ENCODE measurements at places on chromosomes 1 and 21.

- DNase-seq = no peak
These were observed 44.0 kb downstream of the LYST start for GRCh38 chr1:235822685-235823084.

- no peak for DNase-seq
These were observed 23.3 kb upstream of the SRSF10 start for GRCh38 chr1:24003331-24003972.

DNA sequence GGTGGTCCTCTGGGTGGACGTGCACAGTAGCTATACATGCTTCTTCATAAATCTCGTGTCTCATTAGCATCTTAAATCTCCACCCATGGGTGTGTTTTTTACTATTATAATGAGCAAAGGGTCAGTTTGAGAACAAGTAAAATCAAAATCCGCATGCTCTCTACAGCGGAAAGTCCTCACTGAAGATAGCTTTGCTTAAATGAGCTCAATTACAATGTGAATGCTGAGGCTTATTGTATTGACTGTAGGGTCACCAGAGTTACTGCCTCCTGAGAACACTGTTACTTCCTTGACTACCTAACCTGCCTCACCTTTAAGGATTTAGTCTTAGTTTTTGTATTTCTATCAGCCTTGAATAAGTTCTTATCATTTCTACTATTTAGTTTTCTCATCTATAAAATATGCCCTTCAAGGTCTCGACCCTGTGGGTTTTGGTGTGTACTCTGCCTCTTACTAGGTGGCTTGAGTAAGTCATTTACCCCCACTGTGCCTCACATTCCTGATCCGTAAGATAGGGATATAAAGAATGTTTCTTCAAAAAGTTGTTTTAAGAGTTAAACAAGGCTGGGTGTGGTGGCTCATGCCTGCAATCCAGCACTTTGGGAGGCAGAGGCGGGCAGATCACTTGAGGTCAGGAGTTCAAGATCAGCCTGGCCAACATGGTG is 7.9 kb downstream of the SLAMF7 start:
- DNase-seq = no peak

- DNase-seq = peak; percentile 47
These were observed 21.6 kb upstream of the POFUT2 start for GRCh38 chr21:45309069-45309986.

DNA sequence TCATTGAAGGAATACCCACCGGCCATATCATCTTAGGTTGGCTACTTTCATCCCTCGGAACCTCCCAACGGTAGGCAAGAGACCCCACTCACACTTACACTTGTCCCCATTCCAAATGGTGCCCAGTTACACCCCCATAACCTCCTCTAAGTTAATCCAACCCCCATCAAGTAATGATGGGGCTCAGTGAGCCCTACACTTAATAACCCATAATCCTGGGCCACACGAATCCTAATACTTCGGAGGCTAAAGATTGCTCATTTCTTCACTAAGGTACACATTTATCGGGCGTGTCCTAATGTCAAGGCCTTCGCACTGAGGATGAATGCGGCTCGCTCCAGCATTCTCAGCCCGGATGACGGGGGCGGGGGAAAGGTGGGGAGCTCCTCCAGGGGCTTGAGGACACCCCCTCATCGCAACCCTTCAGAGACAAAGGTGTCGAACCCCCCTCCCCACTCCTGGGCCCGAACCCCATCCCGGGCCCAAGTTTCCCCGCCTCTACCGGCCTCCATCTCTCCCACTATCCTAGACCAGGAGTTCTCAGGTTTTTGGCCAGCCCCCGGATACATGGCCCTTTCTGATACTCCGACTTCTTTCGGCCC is 435 bp downstream of the ILF2 start:
- DNase-seq = no peak

DNA sequence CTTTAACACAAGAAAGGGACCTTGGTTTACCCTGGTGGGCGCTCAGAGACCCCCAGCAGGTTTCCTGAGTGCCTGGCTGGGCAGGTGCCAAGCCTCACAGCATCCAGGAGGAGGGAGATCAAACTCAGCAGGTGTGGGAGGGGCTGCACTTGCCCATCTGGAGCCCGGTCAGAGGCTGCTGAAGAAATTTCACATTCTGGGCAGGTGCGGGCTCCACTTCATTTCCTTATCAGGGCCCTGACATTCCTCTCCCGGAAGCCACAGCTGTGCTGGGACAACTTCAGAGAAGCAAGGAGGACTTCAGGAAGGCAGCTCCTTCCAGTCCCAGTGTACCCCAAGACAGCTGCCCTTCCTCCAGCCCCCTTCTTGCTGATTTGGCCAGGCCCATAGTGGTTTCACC is 82.9 kb downstream of the ITPKB start:
- DNase-seq = no peak

DNA sequence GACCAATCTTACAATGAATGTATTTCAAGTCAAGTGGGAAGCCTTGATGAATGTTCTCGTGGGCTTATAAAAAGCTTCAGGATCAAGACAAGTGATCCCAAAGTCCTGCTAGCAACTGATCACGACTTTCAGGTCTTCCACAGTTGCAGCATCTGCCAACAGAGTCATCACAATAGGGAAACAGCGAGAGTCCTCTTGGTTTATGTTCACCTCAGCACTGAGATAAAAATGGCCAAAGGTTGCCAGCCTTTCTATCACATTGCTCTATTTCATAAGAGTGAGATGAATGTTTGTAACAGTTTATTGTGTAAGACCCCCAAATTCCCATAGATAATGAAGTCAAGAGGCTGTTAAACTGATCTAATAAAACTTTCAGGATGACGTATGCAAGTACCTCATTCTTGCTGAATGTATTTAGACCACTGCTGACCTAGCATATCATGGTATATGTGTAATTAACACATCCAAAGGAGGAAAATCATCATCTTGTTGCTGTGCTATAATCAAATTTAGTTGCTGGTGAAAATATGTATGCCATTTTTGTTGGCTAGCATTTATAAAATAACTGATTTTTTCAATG is 150.6 kb downstream of the TGFBR3 start:
- DNase-seq = no peak
